ENCODE measurements at places on chromosomes 4 and X.

GRCh38 chrX:55839485-55839884 is 121.9 kb downstream of the RRAGB start:
- H3K36me3 ChIP-seq, result no peaks in the 10 kb centered on the region
- H3K27ac ChIP-seq, result no peak overlapping the region
- no peak overlapping the region for H3K4me3 ChIP-seq
- no peaks in the 10 kb centered on the region for H3K27me3 ChIP-seq

GRCh38 chr4:160846121-160846520 is 1317.7 kb downstream of the FSTL5 start:
- H3K4me3 ChIP-seq, result no peak overlapping the region
- no peaks in the 10 kb centered on the region for H3K4me1 ChIP-seq
- H3K36me3 ChIP-seq, result no peaks in the 10 kb centered on the region
- H3K27ac ChIP-seq, result no peak overlapping the region
- DNase-seq, result no peak
- no peaks in the 10 kb centered on the region for H3K27me3 ChIP-seq

- H3K36me3 ChIP-seq, result no peaks in the 10 kb centered on the region
- H3K27ac ChIP-seq, result no peak overlapping the region
- no peak for DNase-seq
- H3K4me1 ChIP-seq, result no peaks in the 10 kb centered on the region
- H3K4me3 ChIP-seq, result no peak overlapping the region
Observed at GRCh38 chr4:45897946-45898585, 225.8 kb downstream of the GABRG1 start.

DNA sequence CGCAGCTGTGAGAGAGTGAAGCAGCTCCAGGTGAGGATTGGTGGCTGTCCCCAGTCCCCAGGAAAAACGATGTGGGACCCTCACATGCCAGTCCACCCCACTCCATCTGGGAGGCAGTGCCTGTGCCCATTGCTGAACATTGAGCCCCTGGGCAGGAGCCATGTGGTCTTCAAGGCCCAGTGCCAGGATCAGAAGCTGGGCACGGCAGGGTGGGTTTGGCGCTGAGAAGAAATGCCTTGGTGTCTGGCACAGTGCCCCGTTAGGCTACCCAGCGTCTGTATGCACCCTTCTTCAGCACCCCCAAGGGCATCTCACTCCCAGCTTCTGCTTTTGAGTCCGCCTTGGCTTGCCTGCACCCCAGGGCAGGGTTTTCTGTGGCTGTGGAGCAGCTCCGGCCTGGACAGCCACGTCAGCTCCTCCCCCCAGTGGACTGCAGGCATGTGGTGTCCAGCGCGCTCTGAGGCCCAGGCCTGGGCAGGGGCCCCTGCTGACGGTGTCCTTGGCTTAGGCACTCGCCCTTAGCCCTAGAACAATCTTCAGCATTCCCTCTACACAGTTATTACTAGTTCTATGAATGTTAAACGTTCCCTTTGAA is 28.6 kb downstream of the RGS12 start:
- H3K36me3 ChIP-seq, result no peaks in the 10 kb centered on the region
- H3K27ac ChIP-seq, result no peak overlapping the region
- H3K27me3 ChIP-seq, result no peaks in the 10 kb centered on the region
- no peak for DNase-seq

DNA sequence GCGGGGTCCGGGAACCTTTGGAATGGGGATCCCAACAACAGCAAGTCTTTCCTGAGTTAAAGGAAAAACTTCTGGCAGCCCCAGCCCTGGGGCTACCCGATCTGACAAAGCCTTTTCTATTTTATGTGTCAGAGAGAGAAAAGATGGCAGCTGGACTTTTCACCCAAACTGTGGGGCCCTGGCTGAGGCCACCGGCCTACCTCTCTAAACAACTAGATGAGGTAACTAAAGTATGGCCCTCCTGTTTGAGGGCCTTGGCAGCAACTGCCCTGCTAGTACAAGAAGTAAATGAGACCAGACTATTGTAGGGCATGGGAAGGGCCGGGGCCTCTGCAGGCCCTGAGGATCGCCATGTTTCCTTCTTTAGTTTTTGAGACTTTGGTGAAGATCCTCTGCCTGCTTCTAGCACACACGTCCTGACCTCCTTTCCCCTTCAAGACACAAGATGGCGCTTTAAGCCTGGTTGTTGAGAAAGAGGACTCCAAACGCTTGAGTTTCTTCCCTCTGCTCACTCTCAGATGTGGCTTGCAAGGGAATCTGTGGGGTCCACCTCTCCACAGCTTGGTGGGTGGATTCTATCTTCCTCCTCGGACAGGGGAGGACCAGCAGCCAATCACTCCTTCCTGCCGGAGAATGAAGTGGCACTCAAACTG is 18.5 kb upstream of the DRD5 start:
- H3K4me3 ChIP-seq, result no peak overlapping the region
- peak; percentile 46 for DNase-seq
- H3K27me3 ChIP-seq, result peaks cover 13% of the 10 kb centered on the region
- H3K36me3 ChIP-seq, result no peaks in the 10 kb centered on the region
- H3K4me1 ChIP-seq, result no peaks in the 10 kb centered on the region

DNA sequence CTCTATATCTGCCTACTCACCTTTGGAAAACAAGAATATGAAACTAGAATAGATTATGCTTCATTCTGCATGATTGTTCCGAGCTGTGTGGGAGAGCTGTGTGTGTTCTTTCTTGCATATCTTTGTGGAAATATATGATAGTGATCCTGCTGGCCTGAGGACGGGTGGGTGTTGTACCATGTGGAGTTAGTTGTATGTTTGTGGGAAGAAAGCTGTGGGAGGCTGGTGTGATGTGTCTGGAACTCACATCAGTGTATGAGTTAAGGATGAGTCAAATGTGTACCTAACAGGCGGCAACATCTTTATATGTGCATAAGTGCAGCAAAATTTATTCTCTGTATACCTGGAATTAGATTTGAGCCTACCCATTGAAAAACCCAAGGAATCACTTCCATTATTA is 208.1 kb upstream of the ADGRL3 start:
- no peaks in the 10 kb centered on the region for H3K27me3 ChIP-seq
- H3K4me1 ChIP-seq, result no peaks in the 10 kb centered on the region
- no peak overlapping the region for H3K27ac ChIP-seq
- H3K4me3 ChIP-seq, result no peak overlapping the region

DNA sequence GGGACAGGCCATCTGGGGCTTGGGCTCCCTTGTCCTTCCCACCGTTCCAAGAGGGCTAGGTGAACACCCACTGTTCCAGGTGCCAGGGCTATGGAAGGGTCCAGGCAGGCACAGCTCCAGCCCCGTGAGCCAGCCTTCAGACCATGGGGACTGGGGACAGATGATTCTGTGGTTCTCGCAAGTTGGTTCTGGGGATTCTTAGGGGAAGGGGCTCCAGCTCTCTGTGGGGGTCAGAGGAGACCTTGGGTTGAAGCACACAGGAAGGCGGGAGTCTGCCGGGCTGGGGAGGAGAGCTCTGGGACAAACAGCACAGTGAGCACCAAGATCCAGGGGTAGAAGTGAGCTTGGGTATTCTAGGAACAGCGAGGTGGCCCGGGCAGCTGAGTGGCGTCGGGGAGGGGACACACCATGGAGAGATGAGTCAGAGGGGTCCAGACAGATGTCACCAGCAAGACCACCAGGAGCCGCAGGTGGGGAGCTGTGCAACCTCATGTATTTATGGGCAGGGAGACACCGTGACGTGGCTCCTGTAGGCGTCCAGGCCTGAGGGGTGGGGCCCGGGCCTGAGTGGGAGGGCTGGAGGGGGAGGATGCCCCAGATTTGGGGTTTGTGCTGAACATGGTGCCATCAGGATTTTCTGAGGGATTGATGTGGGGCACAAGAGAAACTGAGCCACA is 48.8 kb upstream of the HMX1 start:
- H3K4me3 ChIP-seq, result no peak overlapping the region
- H3K27me3 ChIP-seq, result peaks cover 33% of the 10 kb centered on the region
- no peaks in the 10 kb centered on the region for H3K4me1 ChIP-seq
- no peaks in the 10 kb centered on the region for H3K36me3 ChIP-seq
- no peak overlapping the region for H3K27ac ChIP-seq
- no peak for DNase-seq

DNA sequence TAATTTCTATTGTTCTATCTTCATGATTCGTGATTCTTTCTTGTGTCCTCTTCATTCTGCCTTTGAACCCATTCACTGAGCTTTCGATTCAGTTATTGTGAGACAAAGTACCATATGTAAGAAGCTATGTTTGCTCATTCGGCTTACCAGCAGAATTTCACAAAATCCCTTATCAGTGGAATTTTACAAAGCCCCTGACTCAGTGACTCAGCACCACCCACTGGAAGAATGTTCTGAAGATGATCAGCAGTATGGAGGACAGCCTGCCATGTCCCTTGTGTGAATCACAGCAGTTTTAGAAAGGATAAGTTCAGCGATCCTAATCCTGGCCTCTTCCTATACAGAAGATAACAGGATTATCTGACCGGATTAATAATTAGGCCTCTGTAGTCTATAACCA is 5.8 kb upstream of the UXT start:
- no peaks in the 10 kb centered on the region for H3K27me3 ChIP-seq
- DNase-seq, result no peak
- peaks cover 10% of the 10 kb centered on the region for H3K4me1 ChIP-seq
- H3K36me3 ChIP-seq, result peaks cover 8% of the 10 kb centered on the region
- no peak overlapping the region for H3K27ac ChIP-seq

- no peak for DNase-seq
- H3K27ac ChIP-seq, result no peak overlapping the region
- H3K36me3 ChIP-seq, result no peaks in the 10 kb centered on the region
- H3K4me1 ChIP-seq, result no peaks in the 10 kb centered on the region
- no peaks in the 10 kb centered on the region for H3K27me3 ChIP-seq
- no peak overlapping the region for H3K4me3 ChIP-seq
Observed at GRCh38 chr4:137693641-137694040, 161.3 kb upstream of the PCDH18 start.

DNA sequence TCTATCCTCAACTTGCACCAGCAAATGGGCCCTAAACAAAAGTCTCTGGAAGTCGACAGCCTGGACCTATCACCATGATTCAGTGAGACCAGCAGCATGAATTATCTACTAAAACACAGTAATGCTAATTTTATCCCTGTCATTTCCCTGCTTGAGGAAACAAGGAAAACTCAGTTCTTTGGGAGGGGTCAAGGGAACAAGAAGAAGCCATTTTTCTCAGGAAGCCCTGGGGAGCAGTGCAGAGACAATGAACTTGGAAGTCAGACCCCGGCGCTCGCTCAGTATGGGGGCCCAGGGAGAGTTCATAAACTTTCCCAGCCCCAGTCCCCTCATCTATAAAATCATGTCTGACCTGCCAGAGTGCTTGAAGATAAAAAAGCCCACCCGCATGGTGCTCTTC is 50.4 kb downstream of the DCTD start:
- H3K36me3 ChIP-seq, result peaks cover 3% of the 10 kb centered on the region
- H3K4me3 ChIP-seq, result no peak overlapping the region
- H3K4me1 ChIP-seq, result no peaks in the 10 kb centered on the region
- H3K27me3 ChIP-seq, result no peaks in the 10 kb centered on the region

- H3K4me3 ChIP-seq, result no peak overlapping the region
- no peaks in the 10 kb centered on the region for H3K36me3 ChIP-seq
- no peaks in the 10 kb centered on the region for H3K27me3 ChIP-seq
- no peaks in the 10 kb centered on the region for H3K4me1 ChIP-seq
Observed at GRCh38 chrX:114650351-114650750, 66.5 kb downstream of the HTR2C start.

DNA sequence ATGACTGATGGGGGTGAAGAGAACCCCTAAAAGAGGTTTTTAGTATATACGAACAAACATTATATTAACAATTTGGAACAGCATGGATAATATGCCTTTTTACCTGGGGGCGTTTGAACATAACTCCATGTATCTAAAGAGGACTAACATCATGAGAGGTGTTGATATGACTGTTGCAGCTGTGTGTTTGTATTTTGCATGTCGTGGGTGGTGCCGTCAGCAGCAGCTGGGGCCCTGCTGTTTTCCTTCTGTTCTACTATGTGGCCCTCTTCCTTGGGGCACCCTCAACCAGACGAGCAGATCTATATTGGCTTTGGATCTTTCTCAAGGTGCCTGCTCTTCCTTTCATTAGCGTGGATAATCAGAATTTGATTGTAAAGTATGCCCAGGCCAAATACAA is 11.2 kb downstream of the GBA3 start:
- H3K4me1 ChIP-seq, result no peaks in the 10 kb centered on the region
- DNase-seq, result no peak
- H3K4me3 ChIP-seq, result no peak overlapping the region

Measured in activated naive CD8-positive, alpha-beta T cell treated with anti-CD3 and anti-CD28 coated beads for 36 hours (primary cell).